ELF-1 (cell line): ENCODE measurements at places on chromosomes 12 and 14.
A peak's percentile ranks its signal among the peaks of the same experiment; 100 is the strongest.

GRCh38 chr12:57072661-57073060, 5.9 kb downstream of the NEMP1 start:
- DNase-seq = no peak

DNA sequence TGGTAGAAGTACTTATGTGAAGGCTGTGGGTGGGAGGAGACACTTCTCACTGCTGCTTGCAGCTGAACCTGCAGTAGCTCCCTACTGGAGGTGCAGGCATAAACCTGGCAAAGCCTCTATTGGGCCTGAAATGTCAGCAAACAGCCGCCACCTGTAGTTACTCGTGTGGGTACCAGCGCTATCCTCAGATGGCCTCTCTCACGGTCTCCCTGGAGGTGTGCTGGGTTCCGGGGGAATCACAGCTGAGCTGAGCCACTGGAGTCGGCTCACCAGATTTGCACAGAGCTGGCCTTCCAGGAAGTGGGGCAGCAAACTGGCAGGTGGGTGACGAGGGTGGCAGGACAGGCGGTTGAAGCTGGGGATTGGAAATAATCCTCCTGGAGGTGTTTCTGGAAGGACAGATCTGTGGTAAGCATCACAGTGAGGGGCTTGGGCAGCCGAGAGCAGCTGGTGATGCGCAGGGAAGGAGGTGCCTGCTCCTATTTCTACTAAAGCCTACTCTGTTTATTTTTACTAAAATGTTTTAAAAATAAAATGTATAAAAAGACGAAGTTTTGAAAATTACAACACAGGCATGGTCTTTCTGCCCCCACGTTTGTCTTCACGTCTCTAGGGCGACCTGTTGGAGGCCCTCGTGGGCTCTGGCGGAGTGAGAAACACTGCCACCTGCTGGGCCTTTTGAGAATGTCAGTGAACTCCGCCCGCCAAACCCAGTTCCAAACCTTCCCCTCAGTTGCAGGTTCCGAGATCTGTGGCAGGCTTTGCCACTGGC, 67.8 kb upstream of the PLEKHG3 start:
- peak; percentile 93 for DNase-seq

DNA sequence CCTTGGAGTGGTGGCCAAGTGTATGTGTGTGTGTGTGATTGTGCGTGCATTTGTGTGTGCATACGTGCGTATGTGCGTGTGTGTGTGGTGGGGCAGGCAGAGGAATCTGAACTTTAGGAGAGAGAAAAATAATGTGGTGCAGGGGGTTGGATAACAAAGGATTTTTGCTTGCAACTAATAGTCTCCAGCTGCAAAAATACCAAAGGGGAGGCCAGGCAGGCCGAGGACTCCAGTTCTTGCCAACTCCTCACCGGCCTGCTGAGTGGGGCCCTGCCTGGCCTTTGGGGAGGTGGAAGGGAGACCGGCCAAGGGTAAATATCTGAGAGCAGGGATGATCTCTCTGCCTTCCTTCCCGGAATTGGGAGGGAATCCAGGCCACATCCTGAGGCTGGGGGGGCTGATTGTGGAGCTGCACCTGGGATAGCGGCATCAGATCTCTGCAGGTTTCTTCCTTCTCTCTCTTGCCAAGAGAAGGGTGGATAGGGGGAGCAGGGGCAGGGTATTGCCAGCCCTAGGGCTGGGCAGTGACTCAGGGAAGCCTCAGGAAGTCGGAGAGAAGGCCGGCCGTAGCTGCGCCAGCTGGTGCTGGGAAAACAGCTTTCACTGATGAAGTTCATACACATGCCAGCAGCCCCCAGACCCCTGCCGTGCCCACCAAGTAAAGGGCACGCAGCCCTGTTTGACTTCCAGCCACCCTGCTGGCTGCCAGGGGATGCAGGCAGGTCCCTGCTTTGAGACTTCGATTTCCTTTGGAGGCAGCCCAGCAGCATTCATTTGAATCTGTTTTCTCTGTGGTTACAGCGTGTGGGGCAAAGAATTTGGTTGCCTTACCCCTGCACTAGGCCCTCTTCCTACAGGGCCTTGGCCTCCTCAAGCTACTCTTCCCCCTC, 4.6 kb upstream of the LRP1-AS start:
- no peak for DNase-seq

- peak; percentile 51 for DNase-seq
Observed at GRCh38 chr12:6866920-6867412, 365 bp upstream of the TPI1 start.

DNA sequence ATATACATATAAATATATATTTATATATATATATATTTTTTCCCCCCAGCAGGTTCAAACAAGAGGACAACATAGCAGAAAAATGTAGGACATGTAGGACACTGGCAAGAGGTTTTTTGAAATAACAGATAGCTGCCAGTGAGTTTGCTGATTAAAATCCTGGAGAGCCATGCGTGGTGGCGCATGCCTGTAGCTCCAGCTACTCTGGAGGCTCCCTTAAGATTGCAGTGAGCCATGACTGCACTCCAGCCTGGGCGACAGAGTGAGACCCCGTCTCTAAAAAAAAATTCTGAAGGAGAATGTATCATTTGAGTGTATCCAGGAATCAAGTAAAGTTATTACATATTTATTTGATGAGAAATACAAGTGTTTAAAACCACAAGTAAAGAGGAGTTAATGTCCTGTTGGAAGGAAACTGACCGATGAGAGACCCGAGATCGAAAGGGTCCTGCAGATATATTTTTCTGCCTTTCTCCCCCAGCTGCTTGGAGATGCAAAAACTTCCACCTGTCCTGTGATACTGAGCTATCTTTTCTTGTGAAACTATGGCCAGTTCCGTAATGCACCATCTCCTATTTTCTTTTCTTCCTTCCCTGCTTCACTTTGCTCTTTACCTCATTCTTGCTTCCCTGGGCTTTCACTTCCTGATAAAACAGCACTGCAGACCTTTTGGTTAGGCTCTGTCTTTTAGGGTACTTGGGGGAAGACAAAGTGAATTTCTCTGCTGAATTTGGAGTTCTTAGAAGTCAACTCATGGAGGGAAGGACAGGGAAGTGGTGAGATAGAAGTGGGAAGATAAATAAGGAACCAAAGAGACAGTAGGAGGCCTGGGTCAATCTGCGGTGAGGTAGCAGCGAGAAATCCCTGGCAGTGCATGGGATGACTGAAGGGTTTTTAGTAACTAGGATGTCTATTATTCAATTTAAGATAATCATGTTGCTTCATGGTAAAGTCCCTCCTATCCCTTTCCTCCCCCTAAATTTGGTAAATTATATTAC, 41.2 kb upstream of the SLC2A13 start:
- no peak for DNase-seq

DNA sequence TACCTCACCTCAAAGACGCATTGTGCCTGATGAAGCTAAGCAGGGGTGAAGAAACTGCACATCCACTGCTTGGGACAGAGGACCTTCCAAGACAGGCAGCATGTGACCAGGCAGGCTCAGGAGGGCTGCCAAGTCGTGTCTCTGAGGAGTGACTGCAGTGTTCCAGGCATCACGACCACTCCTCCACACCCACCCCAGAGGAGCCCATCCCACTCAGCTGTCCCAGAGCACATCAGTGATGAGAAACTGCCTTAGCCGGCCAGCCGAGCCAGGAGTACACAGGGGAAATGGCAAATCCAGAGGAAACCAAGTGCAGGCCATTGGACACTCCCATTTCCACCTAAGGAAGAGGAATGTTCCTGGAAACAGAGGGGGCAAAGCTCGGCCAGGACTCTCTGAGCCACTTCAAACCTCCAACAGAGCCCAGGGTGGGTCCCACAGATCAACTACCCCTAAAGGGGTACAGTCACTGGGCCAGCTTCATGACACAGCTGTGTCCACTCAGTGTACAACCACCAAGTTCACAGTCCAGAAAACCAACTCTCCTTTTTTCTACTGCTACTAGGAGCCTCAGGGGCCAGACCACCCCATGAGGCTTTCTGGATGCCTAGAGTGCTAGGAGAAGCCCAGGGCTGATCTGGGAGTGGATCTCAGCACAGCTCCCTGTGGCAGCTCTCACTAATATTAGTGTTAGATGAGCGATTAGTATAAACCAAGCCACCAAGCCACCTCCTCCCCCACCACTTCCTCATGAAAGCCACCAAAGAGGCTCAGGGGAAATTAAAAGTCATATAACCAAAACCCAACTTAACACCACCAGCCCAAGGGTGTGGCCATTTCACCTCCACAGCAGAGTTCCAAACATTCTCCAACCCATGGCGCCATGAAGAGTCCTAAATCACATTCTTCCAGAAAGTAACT, 15.4 kb downstream of the PXN start:
- DNase-seq = no peak

GRCh38 chr14:36857136-36857535, 195.5 kb downstream of the PAX9 start:
- no peak for DNase-seq

- DNase-seq = peak; percentile 76
Observed at GRCh38 chr14:90642244-90642717, 173.9 kb downstream of the TTC7B start.

- DNase-seq = no peak
Observed at GRCh38 chr12:22881878-22882385, 257.0 kb downstream of the ETNK1 start.

GRCh38 chr12:92144631-92145480, 790 bp downstream of the BTG1 start:
- peak; percentile 90 for DNase-seq

GRCh38 chr12:8449355-8449859, 6.4 kb upstream of the CLEC6A start:
- DNase-seq = peak; percentile 77

DNA sequence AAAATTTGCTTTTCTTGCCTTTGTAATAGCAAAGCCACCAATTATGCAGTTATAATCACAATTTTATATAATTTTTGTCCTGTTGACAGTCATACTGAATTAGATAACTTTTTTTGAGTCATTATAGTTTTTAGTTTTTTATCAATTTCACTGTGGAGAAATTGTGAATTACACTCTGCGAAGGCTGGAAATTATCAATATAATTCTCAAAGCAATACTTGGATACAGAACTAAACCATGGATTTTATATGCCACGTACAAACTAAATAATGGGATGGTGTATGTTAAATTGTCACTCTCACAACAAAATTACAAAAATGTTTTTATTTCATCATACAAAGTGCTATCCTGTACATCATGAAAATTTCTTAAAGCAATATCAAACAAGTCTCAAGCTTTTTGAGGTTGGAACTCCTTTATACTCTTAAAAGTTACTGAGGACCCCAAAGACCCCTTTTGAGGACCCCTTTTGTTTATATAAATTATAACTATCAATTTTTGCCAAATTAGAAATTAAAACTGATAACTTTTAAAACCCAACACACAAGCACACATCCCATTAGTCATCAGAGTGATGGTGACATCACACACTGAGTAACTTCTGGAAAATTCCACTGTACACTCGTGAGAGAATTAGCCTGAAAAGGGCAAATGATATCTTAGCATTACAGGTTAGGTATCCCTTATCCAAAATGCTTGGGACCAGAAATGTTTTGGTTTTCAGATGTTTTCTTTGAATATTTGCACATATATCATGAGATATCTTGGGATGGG, 19.8 kb upstream of the AQP2 start:
- DNase-seq = no peak

DNA sequence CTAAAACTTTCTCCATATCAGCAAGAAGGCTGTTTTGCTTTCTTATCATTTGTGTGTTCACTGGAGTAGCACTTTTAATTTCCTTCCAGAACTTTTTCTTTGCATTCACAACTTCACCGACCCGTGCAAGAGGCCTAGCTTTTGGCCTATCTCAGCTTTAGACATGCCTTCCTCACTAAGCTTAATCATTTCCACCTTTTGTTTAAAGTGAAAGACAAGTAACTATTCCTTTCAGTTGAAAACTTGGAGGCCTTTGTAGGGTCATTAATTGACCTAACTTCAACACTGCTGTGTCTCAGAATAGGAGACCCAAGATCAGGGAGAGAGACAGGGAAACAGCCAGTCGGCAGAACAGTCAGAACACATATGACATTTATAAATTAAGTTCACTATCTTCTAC, 39.3 kb downstream of the BBS10 start:
- no peak for DNase-seq

- DNase-seq = no peak
Observed at GRCh38 chr14:88866305-88866704, 41.9 kb downstream of the TTC8 start.

DNA sequence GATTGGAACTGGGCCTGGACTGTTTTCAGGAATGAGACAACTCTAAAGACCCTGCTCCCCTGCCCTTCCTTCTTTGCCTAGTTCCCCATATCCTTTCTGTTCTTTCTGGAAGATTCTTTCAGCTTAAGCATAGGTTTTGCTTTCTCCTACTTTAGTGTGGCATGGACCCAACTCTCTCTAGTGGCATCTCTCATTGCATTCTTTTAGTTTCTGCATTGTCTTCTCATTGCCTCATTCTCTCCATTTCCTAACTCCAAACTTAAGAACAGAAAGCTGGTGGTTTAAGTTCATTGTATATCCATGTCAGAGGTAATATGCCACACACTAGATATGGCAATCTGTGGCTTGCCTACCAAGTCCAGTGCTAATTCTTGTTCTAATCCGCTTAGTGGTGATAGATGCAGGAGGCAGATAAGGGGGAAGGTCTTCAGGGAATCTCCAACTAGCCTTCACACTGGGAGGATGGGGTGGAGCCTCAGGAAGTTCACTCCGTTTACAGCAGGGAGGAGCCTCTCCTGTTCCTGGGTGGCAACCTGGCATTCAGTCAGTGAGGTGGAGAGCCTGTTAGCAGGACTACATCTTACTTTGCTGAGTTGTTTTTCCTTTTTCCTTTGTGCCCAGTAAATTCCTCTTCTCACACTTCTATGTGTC, 165.1 kb upstream of the LMNTD1 start:
- no peak for DNase-seq

DNA sequence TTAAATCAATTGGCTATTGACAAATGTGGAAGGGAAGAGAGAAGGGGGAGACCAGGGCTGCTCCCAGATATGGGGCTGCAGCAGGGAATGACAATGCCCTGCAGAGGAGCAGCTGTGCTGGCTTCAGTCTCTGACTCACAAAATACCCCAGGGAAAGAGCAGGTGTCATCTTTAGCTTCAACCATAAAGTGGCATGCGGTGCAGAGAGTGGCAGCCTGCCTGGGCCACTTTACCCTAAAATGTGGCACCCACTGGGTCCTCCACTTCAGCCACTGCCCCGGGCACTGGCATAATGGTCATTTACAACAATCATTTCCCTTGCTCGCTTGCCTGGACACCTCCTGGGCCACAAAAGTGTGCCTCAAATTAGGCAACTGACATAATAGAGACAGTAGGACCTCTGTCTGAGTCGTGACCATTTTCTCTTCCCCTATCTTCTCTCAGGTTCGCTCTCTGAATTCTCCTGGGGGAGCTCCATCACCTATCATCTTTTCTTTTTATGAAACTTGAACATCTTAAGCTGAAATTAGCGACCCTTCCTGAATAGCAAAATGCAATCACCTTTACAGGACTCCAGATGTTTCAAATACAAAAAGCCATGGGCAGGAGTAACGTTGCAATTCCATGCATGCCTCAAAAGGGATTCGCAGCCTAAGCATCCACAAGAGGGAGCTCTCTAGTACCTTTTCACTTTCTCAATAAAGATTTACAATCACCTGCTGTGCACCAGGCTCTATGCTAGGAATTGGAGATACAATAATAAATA, 179.9 kb upstream of the ATF7IP start:
- peak; percentile 56 for DNase-seq

- DNase-seq = no peak
Observed at GRCh38 chr14:96576359-96576758, 74.2 kb downstream of the PAPOLA start.

- DNase-seq = peak; percentile 73
Observed at GRCh38 chr14:24079491-24080141, 8.3 kb downstream of the CPNE6 start.
